Fibroblast of villous mesenchyme (primary cell): ENCODE measurements at places on chromosomes 7 and 10. TPM values are rescaled to one million over a fixed set of nuclear protein-coding genes. Genes with fewer than 3 reads are reported as not detected.

Gene KIAA1217
- 0.86 and 2.6 TPM in 2 replicates for total RNA-seq

Gene PMPCB
- 45.4 and 53.5 TPM in 2 replicates for total RNA-seq

Gene CYP2W1
- total RNA-seq: under 0.01 TPM in 1 of 2 replicates, not detected in the other

Gene AQP1
- 11.9 and 25.0 TPM in 2 replicates for total RNA-seq

Gene SPDYE8
- not detected in 2 replicates for total RNA-seq

Gene RBP3
- not detected in 2 replicates for total RNA-seq

Gene ADRA2A
- total RNA-seq: 0.32 and 3.0 TPM in 2 replicates

Gene FANK1
- 2.9 and 3.0 TPM in 2 replicates for total RNA-seq

Gene GHRHR
- total RNA-seq: not detected in 2 replicates

Gene SEMA4G
- total RNA-seq: 0.43 and 0.64 TPM in 2 replicates

Gene CFAP46
- under 0.01 and 0.32 TPM in 2 replicates for total RNA-seq

Gene SEMA3C
- total RNA-seq: 101 and 136 TPM in 2 replicates

Gene PCGF6
- total RNA-seq: 10.4 and 17.1 TPM in 2 replicates

Gene OR6B1
- under 0.01 TPM in 1 of 2 replicates, not detected in the other for total RNA-seq

Gene AS3MT
- 5.2 and 5.5 TPM in 2 replicates for total RNA-seq

Gene HELLS
- 38.7 and 39.7 TPM in 2 replicates for total RNA-seq

Gene POU6F2
- under 0.01 and 0.32 TPM in 2 replicates for total RNA-seq

Gene TRIM24
- total RNA-seq: 10.3 and 10.4 TPM in 2 replicates

Gene PRXL2A
- total RNA-seq: 79.0 and 80.5 TPM in 2 replicates

Gene SKAP2
- 6.8 and 10.4 TPM in 2 replicates for total RNA-seq

Gene OPALIN
- total RNA-seq: not detected in 2 replicates

Gene KIAA1549
- total RNA-seq: 1.6 and 2.6 TPM in 2 replicates

Gene CUL1
- total RNA-seq: 41.9 and 61.7 TPM in 2 replicates

Gene PILRA
- 0.43 TPM in 1 of 2 replicates, not detected in the other for total RNA-seq

Gene VGF
- total RNA-seq: under 0.01 TPM in 1 of 2 replicates, not detected in the other

Gene PKD1L1
- total RNA-seq: 0.32 and 0.43 TPM in 2 replicates

Gene DIP2C
- 18.7 and 19.9 TPM in 2 replicates for total RNA-seq

Gene LRRC61
- 6.8 and 13.0 TPM in 2 replicates for total RNA-seq

Gene ZNF107
- total RNA-seq: 2.3 and 3.9 TPM in 2 replicates

Gene FAM25C
- total RNA-seq: not detected in 2 replicates
